ENCODE measurements at places on chromosomes 2 and 18.

GRCh38 chr2:237159006-237159911 is 73.6 kb downstream of the COPS8 start:
- DNase-seq: no peak

DNA sequence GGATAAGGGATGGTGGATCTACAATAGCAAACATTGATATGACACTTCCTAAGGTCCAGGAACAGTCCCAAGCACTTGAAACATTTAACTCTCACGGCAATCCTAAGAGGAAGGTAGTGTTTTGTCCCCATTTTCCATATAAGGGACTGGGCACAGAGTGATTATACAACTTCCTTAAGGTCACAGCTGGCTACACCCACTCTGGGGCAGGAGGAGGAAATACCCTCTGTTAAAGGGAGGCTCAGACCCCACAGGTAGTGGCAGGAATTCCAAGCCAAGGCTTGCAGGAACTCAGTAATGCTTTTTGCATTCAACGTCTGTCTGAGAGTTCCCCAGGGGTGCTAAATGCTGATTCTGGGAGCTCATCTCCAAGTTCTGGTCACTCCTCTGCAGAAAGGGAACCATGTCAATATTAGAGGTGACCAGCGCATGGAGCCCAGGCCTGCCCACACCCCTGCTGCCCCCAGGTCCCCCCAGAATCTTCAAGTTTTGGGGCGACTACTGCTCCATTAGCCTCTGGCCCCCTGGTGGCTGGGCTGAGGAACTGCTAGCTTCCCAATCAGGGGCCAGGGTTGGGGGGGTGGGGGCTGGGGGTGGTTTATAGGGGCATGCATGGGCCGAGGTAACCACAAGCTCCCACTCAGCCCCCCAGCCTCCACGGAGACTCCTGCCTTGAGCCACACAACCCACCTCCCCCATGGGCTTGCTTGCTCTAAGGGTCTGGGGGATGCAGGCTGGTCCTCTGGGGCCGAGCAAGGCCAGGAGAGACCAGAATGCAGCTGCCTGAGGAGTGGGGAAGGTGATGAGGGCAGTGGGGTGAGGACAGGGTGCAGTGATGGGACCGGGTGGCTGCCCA is 11.1 kb downstream of the OBSL1 start:
- no peak for DNase-seq

DNA sequence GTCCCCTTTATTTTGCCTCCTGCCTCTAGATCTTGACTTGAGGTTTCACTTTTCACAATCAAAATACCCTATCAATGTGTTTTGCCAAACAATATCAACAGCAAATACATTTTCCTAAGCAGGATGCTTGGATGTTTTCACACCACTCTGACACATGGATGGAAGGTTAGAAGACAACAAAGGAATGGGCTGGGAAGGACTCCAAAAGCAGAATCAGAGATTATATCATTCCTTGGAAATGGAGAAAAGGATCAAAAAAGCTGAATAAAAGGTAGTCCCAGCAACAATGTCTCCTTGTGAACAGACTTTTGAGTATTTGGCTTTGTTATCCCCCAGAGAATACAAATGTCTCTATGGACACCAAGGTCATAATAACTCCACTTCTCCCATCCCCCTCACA is 170.8 kb downstream of the ETAA1 start:
- DNase-seq: no peak

- DNase-seq: no peak
Observed at GRCh38 chr18:26190506-26190905, 35.7 kb upstream of the TAF4B start.

DNA sequence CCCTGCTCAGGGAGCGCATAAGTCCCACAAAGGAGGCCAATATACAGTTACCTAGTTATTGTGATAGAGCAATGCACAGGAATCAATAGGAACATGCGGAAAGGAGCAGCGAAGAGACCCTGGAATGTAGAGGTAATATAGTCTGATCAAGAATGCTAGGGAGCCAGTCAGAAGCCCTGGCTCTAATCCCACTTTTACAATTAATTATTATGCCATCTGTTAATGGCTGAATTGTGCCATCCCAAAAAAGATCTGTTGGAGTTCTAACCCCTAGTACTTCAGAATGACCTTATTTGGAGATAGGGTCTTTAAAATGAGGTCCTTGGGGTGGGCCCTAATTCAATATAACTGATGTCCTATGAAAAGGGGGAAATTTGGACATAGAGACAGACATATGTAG is 7.7 kb upstream of the SPATS2L start:
- DNase-seq: peak; percentile 2
